GF-D8 (cell line): ENCODE measurements at places on chromosomes 2 and 18.

- peak; percentile 65 for DNase-seq
Observed at GRCh38 chr2:38720613-38721241, 30.4 kb downstream of the SRSF7 start.

GRCh38 chr2:25417715-25418369 is 76.1 kb upstream of the DNMT3A start:
- DNase-seq: no peak

DNA sequence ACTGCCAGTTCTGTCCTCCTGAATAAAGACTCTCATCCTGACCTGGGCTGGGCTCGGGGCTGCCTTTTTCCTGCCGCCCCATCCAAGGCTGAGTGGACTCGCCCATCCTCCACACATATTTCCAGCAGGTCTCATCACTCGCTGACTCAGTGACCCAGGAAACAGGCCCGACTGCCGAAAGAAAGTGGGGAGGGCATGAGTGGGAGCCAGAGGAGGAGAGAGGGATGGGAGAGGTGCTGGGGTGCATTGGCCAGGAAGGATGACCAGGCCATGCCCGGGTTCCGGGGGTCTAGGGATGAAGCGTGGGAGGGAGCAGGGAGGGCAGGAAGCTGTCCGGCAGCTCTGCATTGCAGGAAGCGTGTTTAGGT is 66.7 kb downstream of the TWIST2 start:
- DNase-seq: no peak

DNA sequence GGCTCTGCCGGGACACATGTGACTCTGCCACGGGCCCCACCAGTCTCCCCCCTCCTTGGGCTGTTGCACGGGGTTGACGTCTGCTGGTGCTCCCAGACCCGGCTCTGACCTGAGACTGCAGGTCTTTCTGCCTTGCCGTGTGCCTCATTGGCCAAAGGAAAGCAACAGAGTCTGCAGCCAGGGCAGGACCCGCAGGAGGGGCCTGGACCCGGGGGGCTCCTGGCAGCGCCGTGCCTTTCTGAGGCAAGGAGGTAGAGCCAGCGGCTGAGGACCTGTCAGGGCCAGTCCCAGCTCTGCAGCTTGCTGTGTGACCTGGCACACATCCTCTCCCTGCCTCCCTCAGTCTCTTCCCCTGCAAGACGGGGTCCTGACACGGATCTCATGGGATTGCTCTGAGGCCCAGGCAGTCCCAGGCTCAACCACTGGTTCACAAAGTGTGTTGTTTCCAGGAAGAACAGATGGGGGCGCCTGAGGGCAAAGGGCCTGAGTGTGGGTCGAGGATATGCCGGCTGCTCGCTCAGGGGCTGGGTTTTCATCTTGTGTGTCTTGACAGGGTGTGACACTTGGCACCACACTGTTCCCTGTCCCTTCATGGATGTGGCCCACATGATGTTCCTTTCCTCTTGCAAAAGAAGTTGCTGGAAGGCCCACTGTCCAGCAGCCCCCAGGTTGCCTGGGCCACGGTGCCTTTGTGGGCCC is 9.0 kb downstream of the CAPN10 start:
- no peak for DNase-seq

DNA sequence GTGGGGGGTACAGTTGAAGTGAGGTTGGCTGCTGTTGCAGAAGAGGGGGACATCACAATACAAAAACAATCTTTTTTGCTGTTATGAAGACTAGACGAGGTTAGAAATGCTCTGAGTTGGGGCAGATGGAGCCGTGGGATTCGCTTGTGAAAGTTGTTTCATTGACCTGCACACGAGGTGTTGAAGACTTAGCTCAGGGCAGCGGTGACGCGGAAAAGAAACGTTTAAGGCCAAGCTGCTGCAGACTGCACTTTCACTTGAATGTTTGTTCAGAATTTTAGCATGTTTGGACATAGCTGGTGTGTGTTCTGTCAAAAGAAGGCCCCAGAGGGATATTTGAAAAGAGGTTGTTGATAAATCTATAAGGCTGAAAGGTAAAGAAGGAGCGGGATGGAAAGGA is 46.3 kb downstream of the MTCL1 start:
- DNase-seq: no peak

DNA sequence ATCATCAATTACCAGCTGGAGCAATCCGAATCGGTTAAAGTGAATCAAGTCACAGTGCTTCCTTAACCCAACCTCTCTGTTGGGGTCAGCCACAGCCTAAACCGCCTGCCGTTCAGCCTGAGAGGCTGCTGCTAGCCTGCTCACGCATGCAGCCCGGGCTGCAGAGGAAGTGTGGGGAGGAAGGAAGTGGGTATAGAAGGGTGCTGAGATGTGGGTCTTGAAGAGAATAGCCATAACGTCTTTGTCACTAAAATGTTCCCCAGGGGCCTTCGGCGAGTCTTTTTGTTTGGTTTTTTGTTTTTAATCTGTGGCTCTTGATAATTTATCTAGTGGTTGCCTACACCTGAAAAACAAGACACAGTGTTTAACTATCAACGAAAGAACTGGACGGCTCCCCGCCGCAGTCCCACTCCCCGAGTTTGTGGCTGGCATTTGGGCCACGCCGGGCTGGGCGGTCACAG is 496 bp upstream of the ITGA4 start:
- peak; percentile 95 for DNase-seq

DNA sequence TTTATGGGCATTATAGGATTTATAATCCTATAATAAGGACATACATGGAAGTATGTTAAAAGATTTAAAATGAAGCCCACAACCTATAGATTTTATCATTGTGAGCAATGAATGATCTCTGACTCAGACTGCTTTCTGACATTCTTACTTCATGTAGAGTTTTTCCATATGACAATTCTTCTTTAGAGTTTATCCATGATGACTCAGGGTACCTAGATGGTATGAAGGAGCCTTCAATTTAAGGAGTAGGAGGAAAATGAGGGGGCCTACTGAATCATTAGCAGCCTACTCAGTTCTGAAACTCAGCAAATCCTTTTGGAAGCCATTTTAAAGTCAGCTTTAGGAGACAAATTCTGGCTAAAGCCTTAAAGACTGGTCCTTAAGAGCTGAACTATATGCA is 10.4 kb downstream of the PELI1 start:
- DNase-seq: no peak

DNA sequence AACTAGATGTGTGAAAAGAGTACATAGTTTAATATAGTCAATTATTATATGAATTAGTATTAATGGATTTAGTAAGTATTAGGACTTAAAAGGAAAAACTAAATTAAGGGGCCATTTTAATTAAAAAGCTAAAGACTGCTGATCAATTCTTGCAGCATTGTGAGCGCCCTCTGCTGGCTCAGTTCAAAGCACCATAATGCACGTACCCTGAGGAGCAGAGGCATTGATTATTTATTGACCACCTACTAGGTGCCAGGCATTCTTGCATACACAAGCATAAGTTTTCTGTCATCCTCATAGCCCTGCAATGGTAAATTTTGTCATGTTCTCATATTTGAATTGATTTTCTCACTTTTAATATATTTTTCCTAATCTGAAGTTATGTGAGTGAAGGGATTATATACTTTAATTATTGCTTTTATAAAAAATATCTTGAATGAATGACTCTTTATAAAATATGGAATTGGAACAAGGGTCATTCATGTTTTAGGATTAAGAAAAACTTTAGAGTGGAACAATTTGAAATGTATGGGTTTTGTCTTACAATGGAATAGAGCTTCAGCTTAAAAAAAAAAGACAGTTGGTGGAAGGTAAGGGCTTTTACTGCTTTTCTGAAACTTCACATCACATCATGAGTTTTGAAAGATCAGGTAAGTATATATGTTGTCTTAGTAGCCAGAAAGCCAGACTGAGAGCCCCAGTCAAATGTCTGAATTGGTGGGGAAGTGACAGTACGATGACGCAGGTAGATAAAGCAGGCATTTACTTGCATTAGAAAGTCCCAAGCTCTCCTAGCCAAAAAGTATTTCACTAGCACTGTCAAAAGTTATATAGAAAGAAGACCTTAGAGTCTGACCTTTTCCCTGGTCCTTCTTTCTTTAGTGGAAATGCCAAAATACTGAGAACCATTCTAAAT is 9.7 kb downstream of the ITGA4 start:
- peak; percentile 22 for DNase-seq

DNA sequence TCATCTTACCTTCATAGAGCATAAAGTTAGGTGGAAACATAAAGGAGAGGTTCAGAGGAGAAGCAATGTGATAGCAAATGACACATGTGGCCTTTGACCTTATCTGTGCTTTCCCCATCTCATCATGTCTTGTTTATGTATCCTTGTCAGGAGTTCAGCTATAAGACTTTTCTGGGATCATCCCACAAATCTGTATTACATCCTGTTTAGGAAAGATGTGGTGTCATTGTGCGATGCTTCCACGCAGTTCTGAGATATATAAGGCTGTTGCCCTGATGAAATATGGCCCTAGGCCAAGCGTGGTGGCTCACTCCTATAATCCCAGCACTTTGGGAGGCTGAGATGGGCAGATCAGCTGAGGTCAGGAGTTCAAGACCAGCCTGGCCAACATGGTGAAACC is 15.5 kb upstream of the MGAT5 start:
- no peak for DNase-seq

GRCh38 chr2:49943944-49944778 is 789.8 kb upstream of the FSHR start:
- DNase-seq: no peak

- DNase-seq: no peak
Observed at GRCh38 chr18:79553696-79554095, 125.9 kb upstream of the CTDP1 start.

DNA sequence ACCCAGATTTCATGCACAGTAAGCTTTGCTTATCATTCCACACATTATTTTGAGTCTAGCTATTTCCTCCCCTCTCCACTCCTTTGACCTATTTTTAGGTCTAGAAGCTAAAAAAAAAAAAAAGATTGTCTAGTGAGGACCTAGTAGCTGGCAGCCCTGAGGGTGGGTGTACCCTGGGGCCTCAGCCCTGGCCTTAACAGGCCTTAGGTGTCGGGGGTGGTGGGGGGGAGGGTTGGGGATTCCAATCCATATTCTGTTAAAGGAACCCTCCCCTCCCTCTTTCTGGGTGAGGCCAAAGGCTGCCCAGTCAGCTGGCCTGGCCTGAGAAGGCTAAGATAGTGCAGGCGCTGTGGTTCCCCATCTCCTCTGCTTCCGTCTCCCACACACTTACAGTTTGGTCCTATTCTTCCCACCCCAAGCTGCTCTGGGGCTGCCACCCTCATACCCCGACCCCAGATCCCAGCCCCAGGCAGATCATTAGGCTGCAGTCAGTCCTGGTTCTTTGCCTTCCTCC is 65.5 kb upstream of the HK2 start:
- no peak for DNase-seq

GRCh38 chr2:143877056-143877455 is 642.9 kb downstream of the ZEB2 start:
- DNase-seq: no peak

GRCh38 chr2:152449578-152449977 is 114.6 kb downstream of the FMNL2 start:
- DNase-seq: no peak

- DNase-seq: no peak
Observed at GRCh38 chr18:46449499-46449898, 207.5 kb downstream of the LOXHD1 start.

- no peak for DNase-seq
Observed at GRCh38 chr2:112812318-112813267, 24.0 kb downstream of the IL1B start.

- no peak for DNase-seq
Observed at GRCh38 chr2:216170076-216170763, 61.1 kb downstream of the XRCC5 start.

GRCh38 chr18:63098018-63098981 is 221.3 kb downstream of the BCL2 start:
- DNase-seq: peak; percentile 99

- no peak for DNase-seq
Observed at GRCh38 chr2:28430377-28430765, 37.7 kb downstream of the FOSL2 start.

- DNase-seq: no peak
Observed at GRCh38 chr18:34493099-34493544, 217.0 kb upstream of the DTNA start.

- no peak for DNase-seq
Observed at GRCh38 chr2:10658041-10658913, 31.5 kb downstream of the NOL10 start.

- no peak for DNase-seq
Observed at GRCh38 chr2:74924463-74925265, 33.8 kb upstream of the POLE4 start.

GRCh38 chr2:119475225-119475856 is 43.7 kb downstream of the TMEM37 start:
- no peak for DNase-seq

GRCh38 chr2:217959723-217960122 is 43.1 kb downstream of the TNS1 start:
- no peak for DNase-seq

- no peak for DNase-seq
Observed at GRCh38 chr2:222611684-222612083, 44.2 kb downstream of the FARSB start.

DNA sequence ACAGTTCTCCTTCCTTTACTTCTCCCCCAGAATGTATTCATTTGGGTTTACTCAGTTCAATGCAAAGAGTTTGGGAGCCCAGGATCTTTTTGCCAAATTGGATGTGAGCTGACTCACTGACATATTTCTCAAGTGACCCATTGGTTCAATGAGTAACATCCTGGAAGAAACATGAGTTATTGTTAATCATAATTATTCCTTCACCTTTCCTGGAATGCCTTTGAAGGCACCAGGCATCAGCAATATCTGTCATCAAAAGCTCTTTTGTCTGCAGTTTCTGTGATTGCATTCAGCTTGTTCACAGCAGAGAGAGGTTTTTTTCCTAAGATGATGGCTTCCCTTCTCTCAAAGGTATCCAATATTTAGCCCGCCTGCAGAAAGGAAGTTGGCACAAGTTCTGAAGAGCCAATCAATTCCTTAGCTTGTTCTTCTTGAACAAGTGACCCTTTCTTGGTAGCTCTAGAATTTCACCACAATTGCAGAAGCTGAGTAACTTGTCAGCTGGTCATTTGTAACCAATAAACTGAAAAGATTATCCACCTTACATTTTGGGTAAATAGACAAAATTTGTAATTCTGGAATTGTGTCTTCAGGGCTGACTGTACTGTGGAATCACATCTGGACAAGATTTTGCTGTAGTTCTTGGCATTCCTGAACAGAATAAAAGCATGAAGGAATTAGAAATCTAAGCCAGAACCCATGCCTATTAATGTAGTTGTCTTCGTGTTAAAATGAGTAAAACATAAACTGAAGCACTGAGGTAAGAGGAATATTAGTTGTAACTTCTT is 72.2 kb upstream of the TMEM17 start:
- no peak for DNase-seq
